ENCODE measurements at places on chromosomes 5 and 9.
A peak's percentile ranks its signal among the peaks of the same experiment; 100 is the strongest.

GRCh38 chr5:141935538-141935937 lies 11.9 kb downstream of the DELE1 start:
- DNase-seq: no peak

DNA sequence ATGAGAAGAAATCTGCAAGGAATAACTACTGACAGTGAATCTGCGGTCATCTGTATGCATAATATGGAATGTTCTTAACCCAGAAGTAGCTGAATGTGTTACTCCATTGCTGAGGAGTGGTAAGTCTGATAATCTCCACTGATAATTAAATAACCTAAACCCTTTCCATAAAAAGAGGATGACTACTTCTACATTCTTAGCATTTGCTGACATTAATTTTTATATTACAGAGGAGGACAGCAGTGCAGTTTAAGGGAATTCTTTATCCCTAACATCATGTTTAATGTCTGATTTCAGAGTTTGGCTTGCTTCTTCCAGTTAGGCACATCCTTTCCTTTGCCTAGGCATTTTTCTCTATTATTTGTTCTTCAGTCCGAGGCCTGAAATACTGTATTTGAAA lies 52.2 kb downstream of the CDC42SE2 start:
- DNase-seq: no peak

- DNase-seq: no peak
These were observed 18.4 kb downstream of the AP3B1 start for GRCh38 chr5:78275998-78276543.

DNA sequence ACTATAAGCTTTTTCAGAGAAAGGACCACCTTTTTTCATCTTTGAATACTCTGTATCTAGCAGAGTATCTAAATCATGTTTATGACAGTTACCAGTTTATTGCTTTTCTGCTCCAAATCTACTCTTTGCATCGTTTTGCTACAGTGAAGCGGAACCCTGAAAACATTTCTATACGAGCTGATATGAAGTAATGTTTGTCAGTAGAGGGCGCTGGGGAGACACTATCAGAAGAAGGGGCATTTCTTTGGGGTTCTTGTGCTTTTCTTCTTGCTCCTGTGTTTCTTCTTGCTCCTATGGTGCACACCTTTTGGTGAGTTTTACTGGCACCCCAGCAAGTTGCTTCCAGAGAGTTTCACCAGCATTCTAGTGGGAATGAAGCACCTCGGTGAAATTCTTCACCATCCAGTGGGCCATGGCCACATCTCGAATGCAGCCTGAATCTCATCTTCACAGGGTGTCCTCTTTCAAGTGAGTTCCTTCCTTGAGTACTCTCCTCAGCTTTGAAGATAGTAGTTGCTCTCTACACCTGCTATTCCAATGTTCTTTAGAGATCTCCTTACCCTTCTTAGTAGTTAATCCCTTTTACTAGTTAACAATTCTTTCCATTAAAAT lies 98.4 kb downstream of the FGF1 start:
- DNase-seq: peak; percentile 27

DNA sequence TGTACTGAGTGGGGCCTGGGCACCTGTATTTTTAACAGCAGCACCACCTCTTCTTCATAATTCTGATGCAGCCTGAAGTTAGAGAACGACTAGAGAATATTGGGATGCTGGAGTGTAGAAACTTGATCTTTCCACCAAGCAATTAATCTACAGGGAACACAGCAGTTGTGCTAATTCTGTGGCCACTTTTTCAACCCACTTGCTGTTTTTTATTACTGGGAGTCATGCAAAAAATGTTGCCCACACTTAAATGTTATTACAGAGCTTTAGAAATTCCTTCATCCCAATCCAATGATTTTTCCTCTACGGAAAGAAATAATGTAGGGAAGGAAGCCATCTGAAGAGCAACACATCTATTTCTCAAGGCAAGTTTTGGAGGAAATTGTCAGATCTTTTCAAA lies 190.9 kb upstream of the TUT7 start:
- DNase-seq: no peak

- no peak for DNase-seq
These were observed 68.3 kb downstream of the CHSY3 start for GRCh38 chr5:129972465-129973141.

DNA sequence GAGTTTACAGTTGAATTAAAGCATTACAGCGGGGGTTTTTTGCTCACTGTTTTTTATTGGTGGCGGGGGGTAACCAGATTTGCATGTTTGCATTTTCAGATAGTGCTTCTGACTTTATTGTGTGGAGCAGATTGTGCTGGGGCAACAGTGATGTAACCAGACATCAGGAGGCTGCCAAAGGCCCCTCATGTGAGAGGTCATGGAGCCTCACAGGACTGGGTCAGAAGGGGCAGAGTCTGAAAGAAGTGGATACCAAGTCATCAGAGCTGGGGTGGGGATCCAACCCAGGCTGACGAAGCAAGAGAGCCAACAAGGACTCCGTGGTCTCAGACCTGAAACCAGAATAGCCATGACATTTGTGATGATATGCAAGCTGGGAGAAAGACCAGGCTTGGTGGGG lies 259.4 kb upstream of the TAS2R1 start:
- no peak for DNase-seq

- no peak for DNase-seq
These were observed 5.5 kb upstream of the PDE8B start for GRCh38 chr5:77204967-77205366.

DNA sequence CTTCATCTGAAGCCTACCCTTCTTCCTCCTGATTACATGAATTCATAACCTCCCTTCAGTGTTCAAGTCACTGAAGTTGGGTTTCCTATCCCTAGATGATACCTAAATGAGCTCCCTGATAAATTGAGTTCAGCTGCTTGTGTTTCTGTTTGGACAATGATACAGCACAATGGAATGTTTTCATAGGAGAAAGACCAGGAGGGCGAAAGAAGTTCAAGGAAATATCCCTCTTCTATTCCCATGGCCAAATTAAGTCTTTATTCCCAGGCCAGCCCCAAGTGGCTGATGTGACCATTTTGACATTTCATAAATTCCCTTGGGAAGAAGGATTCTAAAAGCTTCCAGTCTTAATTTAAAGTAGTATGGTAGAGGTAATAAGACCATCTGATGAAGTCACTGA lies 555.8 kb upstream of the CLINT1 start:
- DNase-seq: no peak

DNA sequence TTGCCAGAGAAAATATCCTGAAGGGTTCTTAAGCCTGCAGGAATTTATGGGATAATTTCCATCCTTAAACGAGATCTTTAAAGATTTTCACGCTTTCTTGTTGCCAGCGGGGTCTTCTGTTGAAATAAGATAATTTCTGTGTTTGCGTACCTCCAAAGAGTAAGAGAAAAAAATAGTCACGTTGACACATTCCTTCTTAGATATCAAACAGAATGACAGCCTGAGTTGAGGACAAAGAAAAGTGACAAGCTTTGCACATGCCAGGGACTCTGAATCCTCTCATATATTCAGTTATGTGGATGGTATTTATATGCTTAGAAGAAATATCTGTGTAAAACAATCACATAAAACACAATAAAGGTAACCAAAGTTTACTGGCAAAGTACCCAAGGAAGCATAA lies 21.6 kb upstream of the PAM start:
- no peak for DNase-seq

DNA sequence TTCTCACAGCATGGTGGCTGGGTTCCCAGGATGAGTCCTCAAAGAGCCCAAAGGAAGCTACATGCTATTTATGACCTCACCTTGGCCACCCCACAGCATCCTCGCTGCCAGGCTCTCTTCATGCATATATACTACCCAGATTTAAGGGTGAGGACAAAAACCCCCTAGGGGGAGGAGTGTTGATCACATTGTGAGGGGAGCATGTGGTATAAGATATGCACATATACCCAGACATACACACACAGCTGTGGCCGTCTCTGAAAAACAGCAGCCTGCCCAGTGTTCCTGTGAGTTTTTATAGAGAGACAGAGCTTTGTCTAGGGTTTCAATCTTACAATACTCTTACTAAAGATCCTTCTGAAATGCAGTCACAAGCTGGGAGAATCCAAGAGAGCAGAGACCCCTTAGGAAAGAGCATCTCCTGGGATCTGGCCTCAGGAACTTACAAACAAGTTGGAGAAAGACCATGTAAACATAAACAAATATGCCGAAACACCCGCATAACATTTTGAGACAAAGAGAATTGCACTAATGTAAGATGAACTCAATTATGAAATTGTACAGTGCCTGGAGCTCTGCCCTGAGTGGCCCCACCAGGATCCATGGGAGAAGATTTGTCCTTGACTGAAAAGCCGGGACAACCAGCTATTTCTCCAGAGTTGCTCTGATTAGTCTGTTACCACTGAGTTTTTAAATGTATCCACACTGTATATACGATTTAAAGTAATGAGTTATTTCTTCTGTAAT lies 146.4 kb downstream of the GADD45G start:
- no peak for DNase-seq

- DNase-seq: no peak
These were observed 572.5 kb upstream of the ARRDC3 start for GRCh38 chr5:91955610-91956009.

DNA sequence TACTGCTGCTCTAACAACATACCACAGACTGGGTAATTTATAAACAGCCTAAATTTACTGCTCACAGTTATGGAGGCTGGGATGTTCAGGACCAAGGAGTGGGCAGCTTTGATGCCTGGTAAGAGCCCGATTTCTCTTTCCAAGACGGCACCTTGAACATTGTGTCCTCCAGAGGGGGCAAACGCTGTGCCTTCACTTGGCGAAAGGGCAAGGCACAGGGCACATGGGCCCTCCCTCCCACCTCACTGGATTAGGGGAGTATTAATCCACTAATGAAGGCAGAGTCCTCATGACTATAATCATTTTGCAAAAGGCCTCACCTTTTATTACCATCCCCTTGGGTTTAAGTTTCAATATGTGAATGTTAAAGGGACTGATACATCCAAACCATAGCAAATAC lies 397.7 kb downstream of the TMEM38B start:
- DNase-seq: no peak

DNA sequence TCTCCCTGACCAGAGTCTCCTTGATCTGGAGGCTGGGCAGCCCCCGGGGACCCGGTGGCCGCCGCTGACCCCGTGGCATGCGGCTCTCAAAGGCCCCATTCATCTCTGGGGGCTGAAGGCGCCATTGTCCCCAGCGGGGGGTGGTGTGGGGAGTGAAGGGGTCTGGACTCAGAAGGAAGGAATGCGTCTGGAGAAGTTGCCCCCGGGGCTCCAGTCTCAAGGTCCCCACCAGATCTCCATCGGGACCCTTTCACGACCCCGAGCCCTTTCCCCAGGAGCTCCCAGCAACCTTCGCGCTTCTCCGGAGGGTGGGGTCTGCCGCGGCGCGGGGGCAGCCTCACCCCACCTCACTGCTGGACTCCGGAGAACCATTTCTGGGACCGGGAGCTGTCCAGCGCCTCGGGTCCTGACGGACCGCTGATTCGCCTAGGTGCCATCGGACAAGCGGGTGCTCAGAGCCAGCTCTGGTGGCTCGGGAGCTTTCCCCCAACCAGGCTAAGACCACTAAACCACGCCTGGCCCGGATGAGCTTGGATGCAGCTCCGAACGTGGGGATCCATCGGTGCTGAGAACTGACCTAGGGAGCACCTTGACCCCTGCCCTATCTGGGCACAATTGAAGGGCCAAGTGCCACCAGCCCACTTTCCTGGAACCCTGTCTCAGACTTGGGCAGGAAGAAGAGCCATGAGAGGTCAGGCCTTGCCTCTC lies 5.1 kb upstream of the PCDH1 start:
- DNase-seq: no peak

GRCh38 chr9:19119246-19119645 lies 8.0 kb downstream of the PLIN2 start:
- no peak for DNase-seq

DNA sequence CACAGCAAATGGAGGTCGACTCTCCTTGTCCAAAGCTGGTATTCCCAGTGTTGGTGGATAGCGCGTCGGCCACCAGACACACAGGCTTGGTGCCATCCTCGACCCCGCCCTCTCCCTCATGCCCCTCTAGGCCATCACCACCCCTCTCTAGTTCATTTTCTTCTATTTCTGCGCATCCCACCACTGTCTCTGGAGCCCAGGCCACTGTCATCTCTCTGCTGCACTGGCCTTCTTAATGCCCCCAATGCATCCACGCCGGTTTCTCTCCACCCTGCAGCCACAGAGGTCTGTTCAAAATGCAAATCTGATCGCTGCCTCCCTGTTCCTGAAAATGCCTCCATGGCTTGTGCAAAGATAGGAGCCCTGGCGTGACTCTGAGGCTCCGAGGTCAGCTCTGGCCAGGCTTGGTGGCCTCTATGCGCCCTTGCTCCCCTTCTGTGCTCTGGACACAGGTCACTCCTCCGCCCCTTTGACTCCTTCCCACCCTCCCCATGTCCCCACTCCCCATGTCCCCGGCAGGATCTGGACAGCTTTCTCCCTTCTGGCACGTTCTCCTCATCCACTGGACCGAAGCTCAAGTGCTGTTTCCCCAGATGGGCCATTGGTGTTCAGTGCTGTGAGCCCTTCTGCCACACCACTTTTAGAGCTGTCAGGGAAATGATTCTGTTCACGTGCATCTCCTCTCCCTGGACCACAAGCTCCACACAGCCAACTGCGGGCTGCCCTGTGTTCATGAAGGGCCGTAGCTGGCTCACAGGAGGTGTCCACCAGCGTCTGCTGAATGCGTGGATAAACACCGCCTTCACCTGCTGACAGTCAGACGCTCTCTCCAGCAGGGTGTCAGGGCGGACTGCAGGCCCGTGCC lies 59.5 kb upstream of the RNF130 start:
- no peak for DNase-seq

DNA sequence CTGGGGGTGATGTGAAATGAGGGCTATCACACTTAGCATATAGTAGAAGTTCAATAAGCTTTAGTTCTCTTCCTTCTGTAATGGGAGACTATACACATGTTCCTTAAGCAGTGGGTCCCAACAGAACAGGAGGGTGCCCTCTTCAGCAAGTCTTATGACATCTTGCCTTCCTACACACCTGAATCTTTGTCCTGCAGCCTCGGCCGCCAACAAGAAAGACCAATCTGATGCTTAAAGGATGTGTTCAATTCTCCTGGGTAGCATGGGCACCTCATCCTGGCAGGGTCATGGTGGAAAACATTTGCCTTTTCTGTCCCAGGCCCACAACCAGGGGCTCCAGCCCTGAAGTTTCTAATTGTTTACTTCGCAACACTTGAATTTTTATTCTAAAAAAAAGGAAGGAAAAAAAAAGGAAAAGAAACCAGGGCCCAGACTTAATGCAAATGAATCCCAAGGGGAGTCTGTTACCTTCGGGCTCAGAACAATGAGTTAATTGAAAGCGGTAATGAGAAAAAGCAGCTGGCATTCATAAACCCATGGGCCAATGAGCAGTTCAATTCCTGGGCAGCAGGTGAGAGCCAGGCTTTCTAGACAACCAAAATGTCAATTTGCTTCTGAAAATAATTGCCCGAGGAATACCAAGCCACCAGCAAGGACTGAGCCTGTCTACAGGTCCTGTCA lies 26.2 kb upstream of the SMAD5 start:
- DNase-seq: no peak

GRCh38 chr9:130204341-130204740 lies 32.1 kb downstream of the NCS1 start:
- DNase-seq: no peak

GRCh38 chr5:172645271-172646055 lies 4.4 kb downstream of the NEURL1B start:
- no peak for DNase-seq

- DNase-seq: no peak
These were observed 5.1 kb downstream of the LIFR start for GRCh38 chr5:38551030-38552017.

- no peak for DNase-seq
These were observed 40.9 kb downstream of the RFK start for GRCh38 chr9:76353280-76353679.

All from Jurkat, Clone E6-1 (cell line).